ENCODE measurements at places on chromosomes 1 and 21. TPM values are rescaled to one million over a fixed set of nuclear protein-coding genes. Genes with fewer than 3 reads are reported as not detected.

GRCh38 chr1:225697428-225697827 lies 44.5 kb upstream of the ENAH start:
- peaks cover 25% of the 10 kb centered on the region for H3K4me1 ChIP-seq
- H3K4me3 ChIP-seq, result no peak overlapping the region
- no peak for DNase-seq
- H3K27me3 ChIP-seq, result no peaks in the 10 kb centered on the region

DNA sequence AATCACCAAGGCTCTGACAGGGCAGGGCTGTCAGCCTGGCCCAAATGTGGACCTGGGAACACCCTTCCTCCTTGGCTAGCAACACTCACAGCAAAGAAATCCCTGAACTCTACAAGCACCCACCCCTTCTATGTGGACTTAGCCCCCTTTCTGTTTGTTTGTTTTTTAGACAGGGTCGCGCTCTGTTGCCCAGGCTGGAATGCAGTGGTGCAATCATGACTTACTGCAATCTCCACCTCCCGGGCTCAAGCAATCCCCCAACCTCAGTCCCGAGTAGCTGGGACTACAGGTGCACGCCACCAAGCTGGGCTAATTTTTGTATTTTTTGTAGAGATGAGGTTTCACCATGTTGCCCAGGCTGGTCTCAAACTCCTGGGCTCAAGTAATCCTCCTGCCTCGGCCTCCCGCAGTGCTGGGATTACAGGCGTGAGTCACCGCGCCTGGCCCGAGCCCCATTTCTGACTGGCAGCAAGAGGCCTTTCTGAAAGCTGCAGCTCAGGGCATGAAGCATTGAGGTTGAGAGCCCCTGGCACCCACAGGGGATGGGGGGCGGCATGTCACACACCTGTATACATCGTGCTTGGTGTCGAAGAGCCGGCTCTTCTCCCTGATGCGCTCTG lies 16.2 kb downstream of the RIPK4 start:
- no peak for DNase-seq
- peaks cover 4% of the 10 kb centered on the region for H3K27me3 ChIP-seq
- H3K36me3 ChIP-seq, result no peaks in the 10 kb centered on the region
- H3K27ac ChIP-seq, result no peak overlapping the region

DNA sequence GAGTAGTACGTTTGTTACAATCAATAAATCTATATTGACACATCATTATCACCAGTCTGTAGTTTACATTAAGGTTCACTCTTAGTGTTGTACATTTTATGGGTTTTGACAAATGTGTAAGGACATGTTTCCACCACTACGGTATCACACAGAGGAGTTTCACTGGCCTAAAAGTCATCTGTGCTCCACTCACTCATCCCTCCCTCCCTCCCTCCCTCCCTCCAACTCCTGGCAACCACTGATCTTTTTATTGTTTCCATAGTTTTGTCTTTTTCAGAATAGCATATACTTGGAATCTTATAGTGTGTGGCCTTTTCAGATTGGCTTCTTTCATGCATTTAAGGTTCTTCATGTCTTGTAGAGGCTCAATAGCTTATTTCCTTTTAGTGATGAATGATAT lies 44.1 kb upstream of the RHOU start:
- H3K4me1 ChIP-seq, result no peaks in the 10 kb centered on the region
- no peak overlapping the region for H3K27ac ChIP-seq
- no peak overlapping the region for H3K4me3 ChIP-seq
- no peaks in the 10 kb centered on the region for H3K36me3 ChIP-seq

DNA sequence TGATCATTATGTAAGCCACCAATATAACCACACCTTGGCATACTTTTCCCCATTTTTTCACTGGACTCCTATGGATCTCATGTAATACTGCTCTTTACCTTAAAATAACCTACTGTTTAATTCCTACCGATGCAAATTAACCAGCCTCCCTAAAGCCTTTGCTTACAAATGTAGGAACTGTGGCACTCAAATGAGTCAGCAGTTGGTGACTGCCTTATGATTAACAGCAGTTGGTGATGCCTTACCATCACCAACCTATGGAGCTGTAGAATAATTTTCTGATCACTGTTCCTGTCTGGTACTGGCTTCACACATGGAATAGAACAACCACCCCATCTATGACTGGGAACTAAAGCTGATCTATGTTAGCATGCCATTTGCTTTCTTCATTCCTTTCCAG lies 7.8 kb upstream of the NUDT17 start:
- H3K36me3 ChIP-seq, result peaks cover 64% of the 10 kb centered on the region
- DNase-seq, result no peak
- no peaks in the 10 kb centered on the region for H3K27me3 ChIP-seq
- H3K4me3 ChIP-seq, result no peak overlapping the region

DNA sequence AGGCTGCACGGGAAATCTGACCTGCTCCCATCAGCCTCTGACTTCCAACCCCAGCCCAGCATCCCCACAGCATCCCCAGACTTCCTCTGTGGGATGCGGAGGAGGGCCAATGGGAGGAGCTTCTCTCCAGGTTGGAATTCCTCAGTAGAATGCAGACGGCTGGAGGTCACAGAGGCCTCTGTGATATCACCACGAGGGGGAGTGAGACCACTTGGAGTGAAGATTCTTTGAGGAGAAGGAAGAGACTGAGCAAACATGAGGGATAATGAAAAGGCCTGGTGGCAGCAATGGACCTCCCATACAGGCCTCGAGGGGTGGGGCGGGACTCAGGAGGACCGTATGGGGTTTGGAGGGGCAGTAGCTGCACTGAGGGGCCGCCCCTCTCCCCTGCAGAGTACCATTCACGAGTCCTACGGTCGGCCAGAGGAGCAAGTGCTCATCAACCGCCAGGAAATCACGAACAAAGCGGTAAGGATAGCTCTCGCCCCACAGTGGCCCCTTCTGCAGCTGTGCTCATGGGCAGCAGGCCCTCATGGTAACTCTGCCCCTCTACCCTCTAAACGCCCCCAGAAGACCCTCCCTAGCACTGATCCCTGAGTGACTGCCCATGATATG lies at the start of gene CATSPER4:
TSS of gene CATSPER4 (plus strand) at position 230 of the 615 bp plus-strand sequence. CDS start at position 256, 26 bp downstream.
- no peaks in the 10 kb centered on the region for H3K4me1 ChIP-seq
- H3K4me3 ChIP-seq, result no peak within 1 kb of the TSS
- H3K27ac ChIP-seq, result no peak within 1 kb of the TSS
- H3K36me3 ChIP-seq, result no peaks in the 10 kb centered on the region
- DNase-seq, result no peak

DNA sequence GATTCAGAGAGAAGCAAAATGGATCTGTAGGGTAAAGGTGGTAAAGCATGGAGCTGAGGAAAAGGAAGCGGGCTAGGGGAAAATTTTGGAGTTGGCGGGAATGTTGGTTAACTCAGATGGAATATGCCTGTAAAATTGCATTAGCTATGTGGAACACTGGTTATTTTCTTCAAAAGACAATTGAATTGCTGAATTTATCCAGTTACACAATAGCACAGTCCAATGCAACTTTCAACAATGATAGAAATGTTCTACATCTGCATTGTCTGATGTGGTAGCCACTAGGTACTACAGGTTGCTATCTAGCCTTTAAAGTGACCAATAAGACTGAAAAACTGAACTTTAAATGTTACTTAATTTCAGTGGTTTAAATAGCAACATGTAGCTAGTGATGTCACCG lies 315.2 kb downstream of the ASTN1 start:
- H3K36me3 ChIP-seq, result no peaks in the 10 kb centered on the region
- no peaks in the 10 kb centered on the region for H3K27me3 ChIP-seq
- no peak overlapping the region for H3K4me3 ChIP-seq

- DNase-seq, result peak; percentile 79
- H3K4me1 ChIP-seq, result peaks cover 7% of the 10 kb centered on the region
Measured at GRCh38 chr21:27047658-27048314, 80.9 kb upstream of the ADAMTS5 start.

DNA sequence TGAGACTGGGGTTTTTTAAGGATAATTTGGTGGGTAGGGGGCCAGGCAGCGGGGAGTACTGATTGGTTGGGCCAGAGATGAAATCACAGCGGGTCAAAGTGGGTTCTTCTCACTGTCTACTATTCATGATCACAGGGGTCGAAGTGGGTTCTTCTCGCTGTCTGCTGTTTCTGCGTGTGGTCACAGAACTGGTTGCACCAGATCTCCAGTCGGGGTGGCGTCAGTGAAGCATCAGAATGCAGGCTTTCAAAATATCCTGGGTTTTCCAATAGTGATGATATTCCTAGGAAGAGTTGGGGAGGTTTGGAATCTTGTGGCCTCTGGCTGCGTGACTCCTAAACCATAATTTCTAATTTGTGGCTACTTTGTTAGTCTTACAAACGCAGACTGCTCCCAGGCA lies 45.1 kb downstream of the TRPM2 start:
- H3K36me3 ChIP-seq, result no peaks in the 10 kb centered on the region
- no peak overlapping the region for H3K4me3 ChIP-seq
- H3K4me1 ChIP-seq, result no peaks in the 10 kb centered on the region
- H3K27me3 ChIP-seq, result no peaks in the 10 kb centered on the region
- H3K27ac ChIP-seq, result no peak overlapping the region

GRCh38 chr1:81408419-81408818 lies 392.3 kb upstream of the ADGRL2 start:
- no peak overlapping the region for H3K4me3 ChIP-seq
- no peak for DNase-seq
- no peaks in the 10 kb centered on the region for H3K36me3 ChIP-seq
- H3K4me1 ChIP-seq, result no peaks in the 10 kb centered on the region
- no peak overlapping the region for H3K27ac ChIP-seq

DNA sequence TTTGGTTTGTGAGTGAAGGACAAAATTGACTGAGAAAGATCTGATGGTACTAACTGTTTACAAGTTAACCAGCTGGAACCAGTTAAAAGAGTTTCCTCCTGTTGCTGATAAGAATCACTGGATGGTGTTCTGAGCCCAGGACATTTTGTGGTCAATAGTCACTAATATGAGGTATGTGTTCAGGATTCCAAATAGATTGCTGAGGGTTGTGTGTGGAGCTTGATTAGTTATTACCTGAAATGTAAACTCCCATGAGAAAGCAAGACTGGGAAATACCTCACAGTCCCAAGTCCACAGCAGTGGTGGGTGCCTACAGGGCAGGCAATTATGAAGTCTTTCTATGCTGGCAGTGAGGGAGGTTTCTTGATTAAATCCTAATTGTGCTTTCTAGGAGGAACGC lies 164.6 kb downstream of the DNM3 start:
- no peaks in the 10 kb centered on the region for H3K27me3 ChIP-seq
- no peak overlapping the region for H3K4me3 ChIP-seq
- peaks cover 3% of the 10 kb centered on the region for H3K4me1 ChIP-seq

Gene TCP10L
- polyA plus RNA-seq, result 0.09 TPM

Gene GABRD
- not detected for polyA plus RNA-seq

Gene SYNC
- 41.3 TPM for polyA plus RNA-seq

Gene WLS
- 152 TPM for polyA plus RNA-seq

Gene VSIG8
- not detected for polyA plus RNA-seq

Gene MMEL1
- 0.20 TPM for polyA plus RNA-seq
